ENCODE measurements at places on chromosomes 6 and 20.

DNA sequence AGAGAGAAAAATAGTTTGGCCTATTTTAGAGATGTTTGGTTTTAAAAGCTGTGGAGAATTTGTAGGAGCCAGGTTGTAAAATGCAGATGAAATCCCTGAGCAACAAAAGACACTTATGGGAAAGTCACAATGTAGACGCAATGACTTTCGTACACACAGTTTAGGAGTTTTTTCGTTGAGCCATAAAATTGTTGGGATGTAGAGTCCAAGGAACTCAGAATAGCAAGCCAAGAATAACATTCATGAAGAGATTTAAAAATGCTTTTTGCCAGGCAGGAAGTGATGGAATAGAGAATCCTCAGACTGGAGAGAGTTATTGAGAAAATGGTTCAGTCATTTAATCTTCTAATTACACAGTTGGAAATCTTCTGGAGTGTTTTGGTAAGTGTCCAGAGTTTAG lies 11.5 kb upstream of the PROKR2 start:
- DNase-seq = no peak

DNA sequence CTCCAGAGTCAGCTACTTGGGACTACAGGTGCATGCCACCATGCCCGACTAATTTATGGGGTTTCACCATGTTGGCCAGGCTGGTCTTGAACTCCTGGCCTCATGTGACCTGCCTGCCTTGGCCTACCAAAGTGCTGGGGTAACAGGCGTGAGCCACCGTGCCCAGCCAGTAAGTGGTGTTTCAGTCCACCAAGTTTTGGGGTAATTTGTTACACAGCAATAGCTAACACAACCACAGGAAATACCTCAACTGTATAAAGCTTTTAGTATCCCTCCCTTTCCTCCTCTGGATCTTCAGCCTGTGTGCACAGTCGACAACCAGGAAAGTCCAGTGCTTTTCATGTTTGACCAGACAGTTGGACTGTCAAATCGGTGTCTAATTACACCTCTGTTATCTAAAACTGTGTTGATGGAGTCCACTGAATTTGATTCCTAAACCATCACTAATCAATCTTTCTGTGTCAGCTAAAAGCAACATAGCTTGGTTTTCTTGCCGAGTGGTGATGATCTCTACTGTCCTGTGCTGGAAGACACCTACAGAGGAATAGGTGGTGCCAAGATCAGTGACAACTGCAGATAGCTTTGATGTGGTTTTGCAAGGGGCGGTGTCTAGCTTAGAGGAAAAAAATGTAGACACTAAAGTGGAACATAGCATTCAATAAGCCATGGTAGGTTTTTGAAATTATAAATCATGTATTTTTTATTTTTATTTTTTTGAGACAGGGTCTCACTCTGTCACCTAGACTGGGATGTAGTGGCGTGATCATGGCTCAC lies 22.2 kb upstream of the ZBTB2 start:
- no peak for DNase-seq

- DNase-seq = no peak
These were observed 90.7 kb downstream of the PLG start for GRCh38 chr6:160792708-160793107.

- no peak for DNase-seq
These were observed 112.6 kb upstream of the CCN2 start for GRCh38 chr6:132063738-132064137.

- no peak for DNase-seq
These were observed 141.3 kb upstream of the CARMIL1 start for GRCh38 chr6:25137916-25138232.

- DNase-seq = no peak
These were observed 81.7 kb upstream of the SLC22A23 start for GRCh38 chr6:3538536-3538935.

DNA sequence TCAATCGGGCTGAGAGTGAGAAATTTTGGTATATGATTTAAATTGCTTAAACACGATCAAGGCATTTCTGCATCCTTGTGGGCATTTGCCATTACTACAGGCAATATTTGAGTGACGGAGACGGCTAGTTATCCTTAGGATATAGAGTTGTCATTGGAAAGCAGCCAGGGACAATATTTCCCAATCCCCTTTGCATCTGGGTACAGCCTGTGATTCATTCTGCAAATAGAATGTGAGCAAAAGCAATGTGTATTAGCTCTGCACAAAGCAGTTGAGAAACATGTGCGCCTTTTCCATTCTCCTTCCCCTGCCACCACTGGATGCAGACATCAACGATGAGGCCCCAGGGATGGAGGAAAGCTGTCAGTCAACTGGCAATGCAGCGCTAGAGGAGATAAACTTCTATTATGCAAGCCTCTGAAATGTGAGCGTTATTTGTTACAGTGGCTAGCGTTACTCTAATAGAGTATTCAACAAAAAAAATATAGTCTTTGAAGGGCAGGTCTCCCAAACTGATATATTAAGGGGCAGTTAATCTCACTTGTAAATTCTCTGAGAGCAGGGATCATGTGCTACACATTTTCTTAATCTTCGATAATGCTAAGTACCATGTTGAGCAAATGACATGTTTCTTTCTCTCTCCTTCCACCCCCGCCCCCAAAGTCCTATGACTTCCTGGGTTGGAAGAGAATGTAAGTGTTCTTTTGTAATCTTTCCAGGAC lies 37.1 kb upstream of the NCOA3 start:
- DNase-seq = no peak

All from head of caudate nucleus (tissue), 42 donors.